H9 (cell line): ENCODE measurements at places on chromosomes 1 and 21. TPM values are rescaled to one million over a fixed set of nuclear protein-coding genes. Genes with fewer than 3 reads are reported as not detected.

- no peaks in the 10 kb centered on the region; the same call in 2 of the 3 replicates for H3K36me3 ChIP-seq
- H3K4me3 ChIP-seq = peak overlapping the region; percentile 4; the same call in 1 of the 2 replicates
- H3K4me1 ChIP-seq = peaks cover 20% of the 10 kb centered on the region
- peak overlapping the region; percentile 96 for H3K27ac ChIP-seq
- peak; percentile 69 for DNase-seq
Measured at GRCh38 chr1:205294175-205294917, 27.2 kb downstream of the NUAK2 start.

DNA sequence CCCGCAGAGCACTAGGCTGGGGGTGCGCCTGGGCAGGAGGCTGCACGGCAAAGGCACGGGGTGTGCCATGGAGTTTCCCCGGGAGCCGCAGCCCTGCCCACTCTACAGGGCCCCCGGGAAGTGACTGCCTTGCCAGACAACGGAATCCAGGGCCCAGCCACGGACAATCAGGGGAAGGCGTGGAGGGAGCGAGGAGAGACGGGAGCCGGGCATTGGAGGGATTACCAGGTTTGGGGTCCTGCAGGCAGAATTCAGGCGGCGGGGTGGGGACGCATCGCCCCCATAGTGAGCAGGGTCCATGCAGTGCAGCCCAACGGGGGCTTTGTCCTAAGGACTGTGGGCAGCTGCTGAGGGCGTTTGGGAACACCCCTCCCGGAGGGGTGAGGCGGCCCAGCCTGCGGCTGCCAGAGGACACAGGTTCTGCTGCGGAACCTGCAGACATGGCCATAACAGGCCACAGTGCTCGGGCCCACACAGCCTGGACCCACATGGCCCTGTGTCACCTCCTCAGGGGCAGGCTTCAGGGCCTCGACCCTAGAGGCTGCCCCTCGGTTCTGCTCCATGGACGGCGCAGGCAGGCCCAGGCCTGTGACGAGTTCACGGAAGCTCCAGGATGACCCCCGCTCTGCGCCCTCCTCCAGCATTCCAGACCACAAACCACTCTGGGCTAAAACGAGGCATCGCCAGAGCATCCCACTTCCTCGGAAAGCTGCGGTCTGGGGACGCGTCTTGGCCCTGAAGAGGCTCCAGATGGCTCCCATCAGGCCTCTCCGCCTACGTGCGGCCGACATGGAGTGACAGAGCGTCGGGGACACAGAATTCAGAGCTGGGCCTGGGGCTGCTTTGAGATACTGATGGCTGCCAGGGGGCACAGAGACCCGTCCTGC, 54.5 kb downstream of the COL6A1 start:
- H3K4me3 ChIP-seq = no peak overlapping the region
- no peaks in the 10 kb centered on the region for H3K27me3 ChIP-seq
- H3K36me3 ChIP-seq = no peaks in the 10 kb centered on the region
- no peak overlapping the region for H3K27ac ChIP-seq
- H3K4me1 ChIP-seq = no peaks in the 10 kb centered on the region
- no peak for DNase-seq

GRCh38 chr1:202046227-202046626, 35.8 kb downstream of the ELF3 start:
- no peaks in the 10 kb centered on the region for H3K36me3 ChIP-seq
- H3K4me1 ChIP-seq = no peaks in the 10 kb centered on the region
- H3K4me3 ChIP-seq = no peak overlapping the region
- no peak overlapping the region for H3K27ac ChIP-seq

- H3K36me3 ChIP-seq = peaks cover 5% of the 10 kb centered on the region
- DNase-seq = no peak
- H3K4me1 ChIP-seq = no peaks in the 10 kb centered on the region
- no peak overlapping the region for H3K27ac ChIP-seq
Measured at GRCh38 chr1:76176000-76176399, 101.5 kb downstream of the ST6GALNAC3 start.

- no peaks in the 10 kb centered on the region for H3K4me1 ChIP-seq
- no peaks in the 10 kb centered on the region for H3K27me3 ChIP-seq
- no peaks in the 10 kb centered on the region for H3K36me3 ChIP-seq
- H3K4me3 ChIP-seq = no peak overlapping the region
Measured at GRCh38 chr21:27201197-27201596, 234.3 kb upstream of the ADAMTS5 start.

- no peak overlapping the region for H3K4me3 ChIP-seq
- H3K36me3 ChIP-seq = peaks cover 18% of the 10 kb centered on the region; the same call in 2 of the 3 replicates
- no peaks in the 10 kb centered on the region for H3K27me3 ChIP-seq
- no peak for DNase-seq
- H3K4me1 ChIP-seq = no peaks in the 10 kb centered on the region
Measured at GRCh38 chr1:27952147-27952546, 7.6 kb upstream of the XKR8 start.

DNA sequence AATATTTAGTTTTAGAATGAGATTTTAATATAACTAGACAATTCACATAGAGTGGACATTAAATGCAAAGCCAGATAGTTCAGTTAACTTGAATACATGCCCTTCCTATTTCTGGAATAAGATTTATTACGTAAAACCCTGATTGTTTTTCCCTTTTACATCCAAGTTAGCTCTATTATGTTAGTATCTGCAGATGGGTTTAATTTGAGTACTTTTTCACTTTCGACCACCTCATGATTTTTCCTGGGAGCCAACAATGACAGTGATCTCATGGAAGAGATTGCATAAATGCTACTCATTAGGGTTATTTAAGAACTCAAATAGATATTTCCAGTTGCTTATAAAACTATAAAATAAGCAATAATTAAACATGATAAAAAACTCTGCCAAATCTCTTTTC, 199.4 kb upstream of the PTGFR start:
- H3K36me3 ChIP-seq = no peaks in the 10 kb centered on the region
- no peak overlapping the region for H3K27ac ChIP-seq
- no peak for DNase-seq
- no peaks in the 10 kb centered on the region for H3K4me1 ChIP-seq
- no peaks in the 10 kb centered on the region for H3K27me3 ChIP-seq

DNA sequence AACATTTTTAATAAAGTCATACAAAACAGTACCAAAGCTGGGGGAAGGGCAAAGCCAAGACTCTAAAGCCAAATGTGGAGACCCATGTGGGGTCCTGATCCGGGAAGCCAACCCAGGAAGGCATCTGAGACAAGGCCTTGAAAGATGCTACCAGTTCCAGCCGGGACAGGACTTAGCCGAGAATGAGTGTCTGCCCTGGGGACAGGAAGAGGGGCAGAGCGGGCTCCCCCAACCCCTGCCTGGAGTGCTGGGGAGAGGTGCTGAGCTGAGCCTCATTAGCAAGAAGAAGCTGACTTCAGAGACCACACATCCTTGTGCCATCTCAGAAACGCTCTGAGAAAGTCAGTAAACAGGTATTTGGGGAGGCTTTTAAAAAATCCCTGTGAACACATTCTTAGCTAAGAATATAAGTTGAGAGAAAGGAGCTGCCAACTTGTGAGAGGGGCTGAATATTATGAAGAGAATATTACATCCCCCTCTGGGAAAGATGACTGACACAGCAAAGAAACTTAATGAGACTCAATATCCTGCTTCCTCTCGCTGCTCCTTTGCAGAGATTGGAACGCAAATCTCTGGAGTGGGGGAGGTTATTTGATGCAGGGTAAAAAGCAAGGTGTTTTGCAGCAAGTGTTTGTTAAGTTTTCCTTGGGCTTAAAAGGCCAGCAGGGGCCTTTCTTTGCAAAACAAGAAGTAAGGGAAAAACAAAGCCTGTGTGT, 103.3 kb upstream of the KCND3 start:
- H3K4me3 ChIP-seq = no peak overlapping the region; the same call in 2 of the 3 replicates
- no peaks in the 10 kb centered on the region; the same call in 2 of the 3 replicates for H3K36me3 ChIP-seq
- H3K27ac ChIP-seq = no peak overlapping the region
- peak; percentile 32 for DNase-seq
- no peaks in the 10 kb centered on the region for H3K27me3 ChIP-seq

WLS gene
- 0.79 and 0.94 TPM in 2 replicates for total RNA-seq

FMOD gene
- total RNA-seq = not detected in 2 replicates

SOX13 gene
- 120 TPM in 2 replicates for total RNA-seq

NEK7 gene
- total RNA-seq = 9.6 and 10.0 TPM in 2 replicates

PATJ gene
- 43.7 and 47.3 TPM in 2 replicates for total RNA-seq

NIBAN1 gene
- 5.9 and 6.0 TPM in 2 replicates for total RNA-seq
